RKO (cell line): ENCODE measurements at places on chromosomes 1 and 21.

- DNase-seq: no peak
These were observed 6.0 kb downstream of the HUNK start for GRCh38 chr21:31878831-31879230.

DNA sequence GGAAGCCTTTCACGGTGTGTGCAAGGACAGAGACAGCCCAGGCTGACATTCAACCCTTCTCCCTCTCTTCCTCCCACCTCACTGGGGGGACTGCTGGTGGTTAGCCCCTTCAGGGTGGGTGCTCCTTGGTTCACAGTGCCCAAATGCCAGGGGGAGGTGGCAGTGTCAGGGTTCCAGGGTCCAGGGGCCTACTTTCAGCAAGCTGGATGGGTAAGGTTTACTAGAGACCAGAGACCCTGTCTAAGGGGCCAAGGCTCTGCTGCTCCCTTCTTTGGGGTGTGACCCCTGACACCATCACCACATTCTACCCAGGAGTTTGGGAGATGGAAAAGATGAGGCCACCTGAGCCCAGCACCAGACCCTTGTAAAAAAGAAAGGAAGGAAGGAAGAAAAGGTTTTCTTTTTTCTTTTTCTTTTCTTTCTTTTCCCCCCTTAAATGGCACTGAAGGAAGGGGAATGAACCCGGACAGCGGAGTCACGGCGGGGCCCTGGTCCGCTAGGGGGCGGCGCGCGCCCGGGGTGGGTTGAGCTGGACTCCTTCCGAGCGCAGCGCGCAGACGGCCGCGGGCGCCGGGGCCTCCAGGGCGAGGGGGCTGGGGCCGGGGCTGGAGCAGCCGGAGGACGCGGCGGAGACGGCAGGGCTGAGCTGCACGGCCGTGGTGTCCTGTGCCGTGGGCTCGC, 18.8 kb downstream of the KNCN start:
- no peak for DNase-seq

- DNase-seq: no peak
These were observed 103.3 kb downstream of the CASZ1 start for GRCh38 chr1:10693152-10693496.

- no peak for DNase-seq
These were observed 1.6 kb downstream of the HSPB7 start for GRCh38 chr1:16015960-16016901.

GRCh38 chr1:227218870-227219573, 99.3 kb downstream of the CDC42BPA start:
- no peak for DNase-seq

GRCh38 chr1:1202831-1203560, 3.4 kb downstream of the TNFRSF18 start:
- DNase-seq: no peak

- no peak for DNase-seq
These were observed 62.5 kb downstream of the KIAA0040 start for GRCh38 chr1:175129997-175130648.

DNA sequence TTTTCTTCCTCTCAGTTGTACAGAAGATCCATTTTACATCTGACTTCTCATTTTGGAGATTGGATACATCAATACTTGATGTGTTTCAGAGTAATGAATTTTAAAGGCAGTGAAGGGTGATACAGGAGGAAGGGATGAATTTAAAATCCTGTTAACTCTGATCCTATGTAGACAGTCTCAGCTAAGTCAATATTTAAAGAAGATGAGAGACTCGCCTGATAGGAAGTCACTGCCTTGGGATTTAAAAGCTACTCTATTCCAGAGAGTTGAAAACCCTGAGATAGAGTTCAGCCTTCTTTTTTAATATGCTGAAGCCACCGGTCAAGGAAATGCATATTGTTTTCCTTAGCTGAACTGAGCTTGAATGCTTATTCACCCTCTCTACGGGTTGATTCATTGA, 42.7 kb downstream of the HUNK start:
- DNase-seq: no peak

DNA sequence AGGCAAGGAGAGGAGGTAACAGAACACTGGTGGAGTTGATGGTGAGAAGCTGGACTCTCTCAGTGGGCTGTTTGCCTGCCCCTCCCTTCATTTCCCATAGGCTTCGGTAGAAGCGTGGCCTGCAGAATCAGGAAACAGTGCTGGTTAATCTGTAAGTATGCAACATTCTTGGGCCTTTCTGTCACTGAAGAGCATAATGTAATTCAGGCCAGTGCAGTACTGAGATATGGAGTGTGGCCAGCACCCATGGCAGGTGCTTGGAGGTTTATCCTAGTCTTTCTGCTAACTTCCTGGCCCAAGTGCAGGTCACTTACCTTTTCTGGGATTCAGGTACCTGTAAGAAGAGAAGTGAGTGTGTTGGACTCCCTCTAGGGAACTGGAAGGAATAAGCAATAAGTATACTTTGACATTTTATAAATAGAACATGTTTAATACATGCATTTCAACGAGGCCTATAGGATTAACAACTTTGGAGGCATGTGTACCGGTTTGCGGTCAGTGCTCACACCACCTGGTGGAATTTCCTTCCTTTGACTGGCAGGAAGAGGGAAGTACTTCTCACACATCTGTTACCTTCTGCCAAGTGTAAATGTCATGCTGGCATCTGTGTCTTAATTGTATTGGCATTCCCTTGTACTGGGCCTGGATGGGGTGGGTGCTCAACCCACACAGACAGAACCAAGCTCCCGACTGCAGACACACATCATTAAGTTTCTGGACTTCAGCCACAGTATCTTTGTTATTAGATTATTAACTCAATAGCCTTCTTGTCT, 105.5 kb downstream of the KIF26B start:
- no peak for DNase-seq

- DNase-seq: no peak
These were observed 2.5 kb downstream of the FCRL2 start for GRCh38 chr1:157774412-157774811.

GRCh38 chr1:168555508-168556046, 11.8 kb upstream of the XCL2 start:
- no peak for DNase-seq

DNA sequence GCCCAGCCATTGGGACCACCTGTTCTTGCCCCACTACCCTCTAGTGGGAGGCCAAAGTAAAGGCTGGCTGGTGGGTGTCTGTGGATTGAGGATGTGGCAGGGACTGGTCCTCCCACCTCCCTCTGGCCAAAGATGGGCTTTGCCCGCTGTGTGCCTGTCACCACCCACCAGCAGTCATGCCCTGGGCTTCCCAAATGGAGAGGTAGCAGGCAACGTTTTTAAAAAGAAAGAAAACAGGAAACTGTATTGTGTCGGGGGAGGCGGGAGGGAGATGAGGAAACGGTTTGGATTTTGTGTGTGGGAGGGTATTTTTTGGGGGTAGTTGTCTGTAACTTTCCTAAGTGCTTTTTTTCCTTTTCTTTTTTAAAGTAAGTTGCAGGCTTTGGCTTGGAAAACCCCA, 30.1 kb downstream of the SZRD1 start:
- DNase-seq: no peak

GRCh38 chr1:42008264-42008663, 89.5 kb upstream of the HIVEP3 start:
- DNase-seq: no peak

DNA sequence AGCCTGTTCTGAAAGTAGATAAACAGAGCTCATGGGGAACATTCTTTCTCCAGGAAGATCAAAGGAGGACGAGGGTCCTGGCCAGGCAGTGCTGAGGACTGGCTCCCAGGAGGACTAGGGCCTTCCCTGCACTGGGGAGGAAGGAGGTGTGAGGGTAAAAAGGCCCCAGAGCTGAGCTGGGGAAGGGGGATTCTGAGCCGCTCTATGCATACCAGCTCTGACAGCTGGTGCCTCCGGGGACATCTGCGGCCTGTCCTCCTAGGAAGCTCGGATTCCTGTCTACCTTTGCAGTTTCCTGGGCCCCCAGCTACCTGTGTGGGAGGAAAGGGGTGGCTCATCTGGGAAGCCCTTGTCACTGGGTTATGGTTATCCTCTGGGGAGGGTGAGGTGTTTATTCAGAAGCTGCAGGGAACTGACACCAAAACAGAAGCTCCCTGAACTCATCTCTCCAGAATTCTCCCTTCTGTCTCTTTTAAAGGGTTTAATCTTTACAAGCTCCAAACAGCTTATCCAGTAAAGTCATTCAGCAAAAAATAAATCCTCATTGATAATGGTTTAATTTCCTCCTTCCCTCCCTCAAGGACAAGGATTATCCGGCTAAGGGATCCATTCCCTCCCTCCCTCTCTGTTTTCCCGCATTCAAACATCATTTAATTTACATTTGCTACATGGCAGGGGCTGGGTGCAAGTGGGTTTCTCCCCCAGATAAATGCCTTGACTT, 31.0 kb downstream of the NENF start:
- DNase-seq: no peak

DNA sequence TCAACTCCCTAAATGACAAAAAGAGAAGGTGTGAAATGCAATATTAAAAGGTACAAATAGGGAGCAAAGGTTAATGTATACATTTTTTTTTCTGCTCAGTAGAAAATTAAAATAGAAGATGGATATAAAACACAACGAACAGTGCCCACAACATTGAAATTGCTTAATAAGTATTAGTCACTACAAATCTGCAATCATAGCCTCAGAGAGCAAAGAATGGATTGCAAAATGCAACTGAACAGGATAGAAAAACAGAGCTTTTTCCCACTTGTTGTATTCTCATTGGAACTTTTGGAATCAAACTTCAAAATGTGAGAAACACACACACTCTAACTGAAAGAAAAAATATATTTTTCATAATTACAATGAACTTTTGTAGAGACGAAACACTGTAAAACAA, 552.2 kb upstream of the NCAM2 start:
- no peak for DNase-seq

- DNase-seq: no peak
These were observed 71.3 kb downstream of the RIPK4 start for GRCh38 chr21:41695513-41695912.

DNA sequence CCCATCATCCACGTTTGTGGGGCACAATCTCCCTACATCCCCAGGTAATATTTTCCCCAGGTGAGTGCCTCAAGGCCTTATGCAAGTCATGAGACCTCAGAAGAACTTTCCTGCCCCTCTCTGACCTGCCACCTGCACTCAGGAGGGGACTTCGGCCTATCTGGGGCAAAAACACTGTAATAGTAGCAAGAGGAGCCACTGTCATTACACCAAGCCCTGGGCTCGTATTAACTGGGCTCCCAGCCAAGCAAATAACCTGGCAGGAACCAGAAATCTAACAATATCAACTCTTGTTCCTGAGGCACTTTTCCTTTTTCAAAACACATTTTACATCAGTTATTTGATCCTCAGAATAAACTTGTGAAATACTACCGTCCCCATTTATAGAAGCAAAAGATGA, 30.9 kb downstream of the LAMB3 start:
- no peak for DNase-seq

- DNase-seq: peak; percentile 22
These were observed 10.2 kb upstream of the CREG1 start for GRCh38 chr1:167563579-167564246.

DNA sequence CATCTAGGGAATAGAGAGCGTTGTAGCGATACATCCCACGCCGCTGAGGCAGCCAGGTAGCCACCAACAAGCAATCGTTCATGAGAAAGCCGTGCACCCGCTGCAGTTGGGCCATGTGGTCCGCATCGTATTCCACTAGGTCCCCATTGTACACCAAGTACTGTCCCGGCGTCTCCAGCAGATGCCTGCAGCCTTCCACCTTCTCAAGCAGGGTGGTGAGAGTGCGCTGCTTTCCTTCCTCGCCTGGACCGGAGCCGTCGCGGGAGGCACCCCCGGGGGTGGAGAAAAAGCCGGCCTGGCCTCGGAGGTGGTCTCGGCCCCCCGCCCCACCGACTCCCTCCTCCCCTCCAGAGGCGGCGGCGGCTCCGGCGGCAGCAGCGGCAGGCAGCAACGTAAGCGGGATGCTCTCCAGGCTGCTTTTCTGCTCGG, 595 bp downstream of the EXOC8 start:
- peak; percentile 35 for DNase-seq

DNA sequence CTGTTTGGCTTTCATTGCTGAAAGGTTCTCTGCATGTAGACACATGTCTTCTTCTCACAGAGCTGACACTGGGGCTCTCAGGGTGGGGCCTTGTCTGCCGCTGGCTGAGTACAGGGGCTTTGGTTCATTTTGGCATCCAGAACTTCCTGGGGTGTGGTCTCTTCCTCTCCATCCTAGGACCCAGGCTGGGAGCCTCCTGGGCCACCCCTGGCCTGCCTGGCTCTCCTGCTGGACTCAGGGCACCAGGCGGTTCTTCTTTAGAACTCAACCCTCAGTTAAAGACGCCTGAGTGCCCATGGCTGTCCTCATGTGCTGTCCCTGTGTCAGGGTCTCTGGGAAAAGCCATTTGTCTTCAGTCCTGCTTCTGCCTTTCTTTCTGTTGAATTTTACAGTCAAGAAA, 5.5 kb upstream of the KRTAP10-5 start:
- no peak for DNase-seq

DNA sequence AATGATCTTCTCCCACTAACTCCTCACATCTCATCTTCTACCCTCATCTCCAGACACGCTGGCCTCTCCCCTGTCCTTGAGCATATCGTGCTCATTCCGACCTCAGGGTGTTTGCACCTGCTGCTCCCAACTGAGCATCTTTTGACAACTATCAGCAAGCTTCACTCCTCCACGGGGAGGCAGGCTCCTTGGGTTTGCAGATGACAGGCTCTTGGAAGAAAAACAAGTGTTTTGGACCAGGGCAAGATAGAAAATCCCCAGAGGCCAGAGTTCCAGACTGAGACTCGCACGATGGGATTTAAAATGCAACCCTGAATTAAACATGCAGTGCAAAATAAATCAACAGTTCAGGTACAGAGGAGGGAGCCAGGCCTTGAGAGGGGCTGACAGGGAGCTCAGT, 246.7 kb downstream of the PTPRU start:
- no peak for DNase-seq

DNA sequence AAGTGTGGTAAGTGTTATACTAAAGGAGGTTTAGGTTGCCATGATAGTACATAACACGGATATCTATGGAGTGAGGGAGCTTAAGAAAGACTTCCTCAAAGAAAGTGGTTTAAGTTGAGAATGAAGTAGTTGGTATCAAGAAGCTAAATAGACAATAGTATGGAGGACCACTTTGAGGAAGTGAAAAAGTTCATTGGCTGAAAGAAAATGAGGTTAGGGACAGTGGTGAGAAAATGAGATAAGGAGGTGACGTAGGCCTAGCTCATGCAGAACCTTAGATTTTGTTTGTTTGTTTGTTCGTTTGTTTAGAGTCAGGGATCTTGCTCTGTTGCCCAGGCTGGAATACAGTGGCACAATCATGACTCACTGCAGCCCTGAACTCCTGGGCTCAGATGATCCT, 72.2 kb upstream of the PPIH start:
- DNase-seq: no peak
